ENCODE measurements at places on chromosomes 7 and 10. TPM values are rescaled to one million over a fixed set of nuclear protein-coding genes. Genes with fewer than 3 reads are reported as not detected.

The SLC26A4 gene
- 0.40 TPM for total RNA-seq

The NAMPT gene
- total RNA-seq: 198 TPM

The EN2 gene
- not detected for total RNA-seq

The INSYN2A gene
- total RNA-seq: not detected

The STEAP1B gene
- total RNA-seq: 0.69 TPM

The NKX1-2 gene
- not detected for total RNA-seq

The BET1 gene
- 14.6 TPM for total RNA-seq

The STEAP2 gene
- total RNA-seq: 15.1 TPM

All from left ventricle myocardium superior (tissue), 1 donor.